Neural crest cell (in vitro differentiated cells): ENCODE measurements at places on chromosomes 11 and 22. TPM values are rescaled to one million over a fixed set of nuclear protein-coding genes. Genes with fewer than 3 reads are reported as not detected.

PRR5L gene
- 6.6 and 7.7 TPM in 2 replicates for total RNA-seq

DNA sequence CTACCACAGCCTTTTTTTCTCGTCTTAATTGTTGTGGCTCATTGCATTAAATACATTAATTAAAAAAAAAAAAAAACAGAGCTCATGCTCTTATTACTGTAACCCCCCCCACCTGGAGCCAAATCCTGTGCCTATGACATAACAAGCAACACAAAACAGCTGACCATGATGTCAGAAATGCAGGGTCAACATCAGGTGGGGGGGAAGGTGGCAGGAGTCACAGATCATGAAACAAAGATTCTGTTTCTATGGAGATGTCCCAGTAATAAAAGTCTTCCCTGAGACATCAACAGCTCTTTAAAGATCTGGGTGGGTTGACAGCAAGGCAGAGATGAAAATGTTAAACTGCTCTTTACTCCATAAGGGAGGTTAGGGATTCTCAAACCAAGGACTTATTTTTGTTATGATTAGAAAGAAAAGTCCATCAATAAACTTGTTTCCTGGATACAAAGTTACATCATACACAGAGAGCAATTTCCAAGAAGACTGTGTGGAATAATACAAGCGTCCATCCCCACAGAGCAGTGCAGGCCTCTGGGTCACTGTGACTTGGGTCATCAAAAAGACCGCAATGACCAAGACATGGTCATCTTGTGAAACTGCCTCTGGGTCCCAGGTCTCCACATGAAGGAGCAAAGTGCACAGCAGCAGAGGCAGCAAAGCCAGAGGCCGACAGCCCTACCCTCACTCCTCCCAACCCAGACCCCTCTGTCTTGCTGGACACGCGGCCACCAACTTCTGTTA, 42.7 kb upstream of the CYP2D6 start:
- H3K36me3 ChIP-seq = peaks cover 5% of the 10 kb centered on the region
- no peak overlapping the region for H3K27ac ChIP-seq
- no peaks in the 10 kb centered on the region for H3K27me3 ChIP-seq

IFITM1 gene
- total RNA-seq = 2.0 and 2.3 TPM in 2 replicates

NLRP10 gene
- total RNA-seq = not detected in 2 replicates

BTG4 gene
- not detected in 2 replicates for total RNA-seq

WDR74 gene
- 62.1 and 69.2 TPM in 2 replicates for total RNA-seq

DNA sequence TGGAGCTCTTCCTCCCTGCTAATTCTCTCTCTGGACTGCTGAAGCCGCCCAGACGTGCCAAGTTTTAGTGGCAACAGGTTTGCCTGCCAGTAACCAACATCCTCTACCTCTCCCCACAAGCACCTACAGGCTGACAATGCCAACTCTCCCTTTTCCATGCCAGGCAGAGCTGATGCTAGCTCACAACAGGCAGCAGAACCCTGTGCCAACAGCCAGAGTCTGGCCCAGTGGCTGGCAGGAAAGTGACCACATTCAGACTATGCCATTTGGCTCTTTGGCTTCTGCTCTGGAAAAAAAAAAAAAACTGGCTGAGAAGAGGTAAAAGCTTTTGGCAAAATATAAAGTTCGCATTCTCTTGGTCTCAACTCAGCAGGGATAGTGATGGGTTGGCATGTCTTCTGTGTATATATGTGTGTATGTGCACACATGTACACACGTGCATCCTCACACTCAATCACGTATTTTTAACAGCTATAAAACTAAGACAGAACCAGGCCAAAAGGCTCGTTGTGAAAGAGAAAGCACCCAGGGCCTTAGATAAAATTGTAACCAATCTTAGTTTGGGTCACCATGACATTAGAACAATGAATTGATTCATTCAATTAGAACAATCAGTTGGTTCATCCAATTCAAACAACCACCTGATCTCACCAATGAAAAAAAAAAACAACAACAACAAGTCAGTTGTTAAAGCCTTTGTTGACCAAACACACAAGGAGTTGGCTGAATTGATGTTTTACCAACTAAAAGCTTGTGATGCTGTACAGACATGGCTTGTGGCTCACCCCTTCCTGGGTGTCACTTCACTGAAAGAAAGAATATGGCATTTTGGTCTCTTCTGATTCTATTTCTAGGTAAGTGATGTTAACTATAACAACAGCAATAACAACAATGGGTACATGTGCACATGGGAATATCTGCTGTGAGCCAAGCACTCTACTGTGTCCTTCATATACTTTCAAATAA, 48.6 kb downstream of the TRIM29 start:
- H3K4me1 ChIP-seq = peaks cover 19% of the 10 kb centered on the region
- H3K36me3 ChIP-seq = peaks cover 10% of the 10 kb centered on the region
- no peak overlapping the region for H3K27ac ChIP-seq
- H3K4me3 ChIP-seq = no peak overlapping the region
- DNase-seq = no peak
- peaks cover 19% of the 10 kb centered on the region for H3K27me3 ChIP-seq

DNA sequence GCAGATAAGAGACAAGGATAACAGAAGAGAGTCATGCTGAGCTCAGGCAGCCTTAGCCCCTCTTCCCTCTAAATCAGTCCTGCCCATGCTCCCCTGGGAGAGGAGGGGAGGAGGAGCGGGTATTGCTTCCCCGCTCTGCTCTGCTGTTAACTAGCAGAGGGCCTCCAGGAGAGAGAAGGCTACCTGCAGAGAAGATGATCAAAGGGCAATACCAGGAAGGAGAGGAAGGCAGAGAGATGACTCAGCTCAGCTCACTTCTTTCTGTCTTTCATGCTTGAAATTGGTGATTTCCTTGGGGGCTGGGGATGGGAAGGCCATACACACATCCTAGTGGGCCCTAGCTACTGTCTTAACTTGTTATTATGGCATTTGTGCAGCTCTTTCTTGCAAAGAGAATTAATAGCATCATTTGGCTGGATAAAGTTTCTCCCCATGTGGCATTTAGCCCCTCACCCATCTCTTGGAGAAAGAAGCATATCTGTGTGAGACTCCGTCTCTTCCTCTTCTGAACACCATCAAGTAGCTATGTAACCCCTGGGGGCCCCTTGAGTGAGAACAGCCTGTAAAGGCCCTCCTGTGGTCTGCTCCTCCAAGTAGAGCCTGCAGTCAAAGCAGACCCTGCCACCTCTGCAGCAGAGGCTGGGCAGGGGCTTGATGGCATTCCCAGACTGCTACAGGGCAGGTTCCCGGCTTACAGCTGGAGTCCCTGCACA, 33.4 kb upstream of the AMOTL1 start:
- H3K27me3 ChIP-seq = no peaks in the 10 kb centered on the region
- no peak for DNase-seq

GRCh38 chr11:16542353-16542752, 186.0 kb upstream of the SOX6 start:
- no peaks in the 10 kb centered on the region for H3K4me1 ChIP-seq
- H3K27ac ChIP-seq = no peak overlapping the region
- no peaks in the 10 kb centered on the region for H3K27me3 ChIP-seq
- H3K36me3 ChIP-seq = peaks cover 26% of the 10 kb centered on the region
- no peak overlapping the region for H3K4me3 ChIP-seq

DNA sequence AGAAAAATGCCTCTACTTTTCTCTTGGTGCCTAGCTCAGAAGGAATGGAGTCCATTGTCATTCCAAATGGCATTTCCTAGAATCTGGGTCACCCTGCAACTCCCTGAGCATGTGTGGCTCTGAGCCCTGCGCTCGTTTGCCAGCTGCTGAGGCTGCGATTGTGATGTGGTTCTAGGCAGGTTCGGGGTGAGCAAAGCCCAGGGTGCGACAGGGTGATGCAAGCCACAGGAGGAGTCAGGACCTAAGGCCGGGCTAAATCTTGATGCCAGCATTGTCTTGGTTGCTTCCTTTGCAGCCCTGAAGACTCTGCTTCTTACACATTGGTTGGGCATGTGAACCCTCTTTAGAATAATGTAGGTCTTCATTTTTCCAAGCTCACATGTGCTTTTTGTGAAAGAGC, 131.0 kb downstream of the MORC2 start:
- H3K27ac ChIP-seq = no peak overlapping the region
- no peak overlapping the region for H3K4me3 ChIP-seq
- no peaks in the 10 kb centered on the region for H3K36me3 ChIP-seq
- H3K4me1 ChIP-seq = no peaks in the 10 kb centered on the region

- H3K27ac ChIP-seq = no peak overlapping the region
- no peak overlapping the region for H3K4me3 ChIP-seq
- H3K27me3 ChIP-seq = no peaks in the 10 kb centered on the region
Measured at GRCh38 chr11:27348340-27348873, 14.6 kb downstream of the CCDC34 start.

DNA sequence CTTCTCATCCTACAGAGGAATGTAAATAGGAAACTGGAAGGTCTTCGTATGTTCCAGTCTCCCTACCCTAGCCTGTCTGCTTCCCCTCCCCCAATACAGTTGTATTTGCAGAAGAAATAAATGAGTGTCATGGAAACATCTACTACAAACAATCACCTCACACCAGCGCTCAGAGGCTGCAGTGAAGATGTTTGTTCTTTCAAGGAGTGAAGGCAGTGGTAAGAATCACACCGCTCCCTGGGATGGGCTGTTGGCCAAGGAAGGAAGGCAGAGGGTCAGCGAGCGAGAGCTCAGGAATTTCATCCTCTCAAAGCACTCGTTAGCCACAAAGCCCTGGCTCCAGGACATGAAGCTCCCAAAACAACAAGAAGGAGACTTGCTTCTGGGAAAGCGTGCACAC, 1.1 kb upstream of the IGSF9B start:
- peaks cover 87% of the 10 kb centered on the region for H3K27me3 ChIP-seq
- H3K36me3 ChIP-seq = no peaks in the 10 kb centered on the region
- no peak for DNase-seq
- H3K4me1 ChIP-seq = peaks cover 18% of the 10 kb centered on the region
- no peak overlapping the region for H3K27ac ChIP-seq

CD3G gene
- not detected in 2 replicates for total RNA-seq

GRCh38 chr22:32063701-32064100, 20.6 kb downstream of the SLC5A1 start:
- no peak overlapping the region for H3K27ac ChIP-seq
- no peaks in the 10 kb centered on the region for H3K4me1 ChIP-seq
- H3K27me3 ChIP-seq = peaks cover 37% of the 10 kb centered on the region
- DNase-seq = no peak
- no peak overlapping the region for H3K4me3 ChIP-seq
